ENCODE measurements at places on chromosomes 2 and 18.

DNA sequence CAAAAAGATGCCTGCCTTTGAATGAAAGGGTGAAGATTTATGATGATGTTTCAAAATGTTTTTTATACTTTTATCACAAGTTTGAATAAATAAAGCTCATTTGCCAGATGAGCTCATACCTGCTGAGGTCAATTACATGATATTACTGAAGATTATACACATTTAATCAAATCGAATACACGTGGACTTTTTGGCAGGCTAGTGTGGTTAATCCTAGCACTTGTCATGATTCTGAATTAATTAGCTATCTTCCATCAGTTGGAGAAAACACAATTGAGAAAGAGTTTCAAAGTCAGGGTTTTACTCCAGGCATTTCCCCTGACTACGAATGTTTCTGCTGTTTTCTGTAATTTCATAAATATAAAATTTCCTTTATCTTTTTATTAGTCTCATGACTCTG, 54.4 kb downstream of the LRPPRC start:
- DNase-seq, result no peak

DNA sequence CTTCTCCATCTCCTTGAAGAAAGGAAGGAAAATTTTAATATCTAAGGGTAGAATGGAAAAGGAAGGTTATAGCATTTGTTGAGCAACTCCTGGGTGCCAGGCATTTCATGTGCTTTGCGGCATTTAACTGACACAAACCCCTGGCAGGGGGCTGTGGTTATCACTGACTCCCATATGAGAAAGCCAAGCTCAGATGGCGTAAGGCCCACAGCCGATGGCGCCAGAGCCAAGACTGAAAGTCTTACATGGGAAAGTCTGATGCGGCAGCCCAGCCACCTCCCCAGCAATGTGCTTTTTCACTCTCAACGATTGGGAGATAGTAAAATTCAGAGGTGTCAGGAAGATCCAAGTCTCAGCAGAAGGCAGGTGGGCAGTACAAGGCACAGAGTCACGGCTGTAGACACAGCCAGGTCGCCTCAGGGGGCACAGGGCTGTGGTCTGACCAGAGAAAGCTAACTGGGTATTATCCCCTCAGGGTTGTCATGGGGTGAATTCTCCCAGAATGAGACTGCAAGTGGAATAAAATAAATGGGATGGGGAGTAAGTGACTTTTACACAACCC, 324.2 kb upstream of the NCKAP5 start:
- no peak for DNase-seq

- DNase-seq, result no peak
Observed at GRCh38 chr2:16014041-16014787, 73.9 kb downstream of the MYCN start.

- DNase-seq, result no peak
Observed at GRCh38 chr2:58916063-58916462, 674.9 kb upstream of the FANCL start.

GRCh38 chr2:40373111-40373510, 78.8 kb downstream of the SLC8A1 start:
- no peak for DNase-seq

Measured in stimulated activated CD8-positive, alpha-beta memory T cell treated with anti-CD3 and anti-CD28 coated beads, Interleukin-7, amount 100 ng/mL, for 48 hours (primary cell).